ENCODE measurements at places on chromosomes 11 and 22. TPM values are rescaled to one million over a fixed set of nuclear protein-coding genes. Genes with fewer than 3 reads are reported as not detected.

PTPRCAP gene
- total RNA-seq, result 3.8 TPM

CD59 gene
- total RNA-seq, result 326 TPM

APLP2 gene
- 441 TPM for total RNA-seq

ZNF214 gene
- 3.0 TPM for total RNA-seq

DMC1 gene
- 1.8 TPM for total RNA-seq

TMX2 gene
- total RNA-seq, result 50.7 TPM

SCN4B gene
- 4.2 TPM for total RNA-seq

TRIM64C gene
- total RNA-seq, result not detected

CHRM1 gene
- total RNA-seq, result 0.89 TPM

NDUFS8 gene
- 145 TPM for total RNA-seq

SCT gene
- not detected for total RNA-seq

APOL6 gene
- 10.5 TPM for total RNA-seq

C11orf21 gene
- total RNA-seq, result 0.17 TPM

SCARF2 gene
- total RNA-seq, result 22.1 TPM

SAA2 gene
- total RNA-seq, result 18.6 TPM

TXNRD2 gene
- total RNA-seq, result 16.7 TPM

APOBEC3F gene
- total RNA-seq, result 0.67 TPM
